ENCODE measurements at places on chromosomes 7 and 10.

DNA sequence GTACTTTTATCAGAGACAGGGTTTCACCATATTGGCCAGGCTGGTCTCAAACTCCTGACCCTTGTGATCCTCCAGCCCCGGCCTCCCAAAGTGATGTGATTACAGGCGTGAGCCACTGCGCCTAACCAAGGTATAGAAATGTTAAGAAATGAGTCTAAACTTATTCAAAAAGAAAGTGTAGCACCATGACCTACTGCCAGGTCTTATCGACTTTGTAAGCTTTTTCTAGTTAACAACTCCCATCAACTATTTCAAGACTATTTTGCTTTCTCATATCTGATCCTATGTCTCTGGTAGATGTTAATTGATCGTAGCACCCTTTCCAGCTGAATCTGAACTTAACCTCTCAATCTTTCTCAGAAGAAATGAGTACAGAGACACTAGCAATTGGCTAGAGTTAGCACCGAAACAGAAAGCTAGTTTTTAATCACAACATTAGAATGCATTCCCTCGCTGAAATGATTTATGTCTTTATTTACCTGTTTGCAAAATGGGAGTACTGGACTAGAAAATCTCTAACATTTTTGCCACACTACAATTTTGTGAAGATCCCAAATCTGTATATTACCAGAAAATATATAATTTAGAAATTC is 114.0 kb upstream of the HGF start:
- no peak for DNase-seq

DNA sequence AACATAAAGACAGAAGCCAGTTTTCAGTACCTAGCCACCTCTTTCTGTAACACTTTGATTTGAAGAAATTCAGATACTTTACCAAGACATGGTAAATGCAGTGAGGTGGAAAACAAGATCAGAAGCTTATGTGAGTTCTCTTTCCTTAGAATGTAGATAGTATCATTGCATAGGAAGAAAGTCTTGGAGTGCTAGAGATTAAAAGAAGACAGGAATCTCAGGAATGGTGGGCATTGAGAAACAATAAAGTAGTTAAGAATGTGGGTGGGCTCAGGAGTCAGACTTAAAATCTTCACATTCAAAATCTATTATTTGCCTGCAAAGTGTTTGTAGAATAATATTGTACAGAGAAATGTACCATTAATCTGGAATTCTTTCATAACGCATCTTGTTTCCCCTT is 58.9 kb downstream of the POLL start:
- no peak for DNase-seq

- no peak for DNase-seq
These were observed 960.3 kb upstream of the LRRN3 start for GRCh38 chr7:110130669-110131068.

DNA sequence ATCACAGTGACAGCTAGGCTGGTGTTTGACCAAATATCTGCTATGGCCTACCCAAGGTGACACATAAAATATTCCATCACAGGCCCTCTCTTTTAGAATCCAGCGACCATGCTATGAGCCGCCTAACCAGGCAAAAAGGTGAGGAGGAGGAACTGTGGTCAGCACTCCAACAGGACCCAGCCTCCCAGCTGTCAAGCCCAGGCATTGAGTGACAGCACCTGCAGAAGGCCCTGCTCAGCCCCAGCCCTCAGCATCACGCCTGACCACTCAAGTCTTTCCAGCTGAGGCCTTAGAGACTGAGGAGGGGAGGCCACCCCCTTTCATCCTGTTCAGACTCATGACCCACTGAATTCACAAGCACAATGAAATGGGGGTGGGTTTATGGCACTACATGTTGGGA is 43.0 kb downstream of the CXCL12 start:
- no peak for DNase-seq

DNA sequence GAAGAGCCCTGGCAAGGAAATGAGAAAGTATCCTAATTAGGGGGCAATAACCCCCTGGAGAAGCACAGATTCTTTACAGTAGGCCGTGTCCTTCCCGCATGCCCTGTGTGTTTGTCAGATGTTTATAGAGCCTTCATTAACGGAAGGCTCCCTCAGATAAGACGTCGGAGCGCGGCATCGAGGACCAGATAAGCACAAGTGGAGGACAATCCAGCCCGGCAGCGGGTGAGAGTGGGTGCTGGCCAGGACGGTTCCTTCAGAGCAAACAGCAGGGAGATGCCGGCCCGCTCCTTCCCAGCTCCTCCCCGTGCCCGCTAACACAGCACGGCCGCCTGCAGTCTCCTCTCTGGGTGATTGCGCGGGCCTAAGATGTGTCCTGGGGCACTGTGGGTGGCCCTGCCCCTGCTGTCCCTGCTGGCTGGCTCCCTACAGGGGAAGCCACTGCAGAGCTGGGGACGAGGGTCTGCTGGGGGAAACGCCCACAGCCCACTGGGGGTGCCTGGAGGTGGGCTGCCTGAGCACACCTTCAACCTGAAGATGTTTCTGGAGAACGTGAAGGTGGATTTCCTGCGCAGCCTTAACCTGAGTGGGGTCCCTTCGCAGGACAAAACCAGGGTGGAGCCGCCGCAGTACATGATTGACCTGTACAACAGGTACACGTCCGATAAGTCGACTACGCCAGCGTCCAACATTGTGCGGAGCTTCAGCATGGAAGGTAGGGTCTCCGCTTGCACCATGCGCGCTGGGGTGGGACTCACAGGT is at the start of gene GDF2:
Gene GDF2 (plus strand): TSS at position 155 of the 762 bp plus-strand sequence. CDS start 215 bp downstream, at position 370.
- DNase-seq = no peak

GRCh38 chr10:93417921-93418320 is 64.2 kb downstream of the MYOF start:
- DNase-seq = no peak

- DNase-seq = no peak
These were observed 71.1 kb downstream of the SAMD9 start for GRCh38 chr7:93046641-93047040.

DNA sequence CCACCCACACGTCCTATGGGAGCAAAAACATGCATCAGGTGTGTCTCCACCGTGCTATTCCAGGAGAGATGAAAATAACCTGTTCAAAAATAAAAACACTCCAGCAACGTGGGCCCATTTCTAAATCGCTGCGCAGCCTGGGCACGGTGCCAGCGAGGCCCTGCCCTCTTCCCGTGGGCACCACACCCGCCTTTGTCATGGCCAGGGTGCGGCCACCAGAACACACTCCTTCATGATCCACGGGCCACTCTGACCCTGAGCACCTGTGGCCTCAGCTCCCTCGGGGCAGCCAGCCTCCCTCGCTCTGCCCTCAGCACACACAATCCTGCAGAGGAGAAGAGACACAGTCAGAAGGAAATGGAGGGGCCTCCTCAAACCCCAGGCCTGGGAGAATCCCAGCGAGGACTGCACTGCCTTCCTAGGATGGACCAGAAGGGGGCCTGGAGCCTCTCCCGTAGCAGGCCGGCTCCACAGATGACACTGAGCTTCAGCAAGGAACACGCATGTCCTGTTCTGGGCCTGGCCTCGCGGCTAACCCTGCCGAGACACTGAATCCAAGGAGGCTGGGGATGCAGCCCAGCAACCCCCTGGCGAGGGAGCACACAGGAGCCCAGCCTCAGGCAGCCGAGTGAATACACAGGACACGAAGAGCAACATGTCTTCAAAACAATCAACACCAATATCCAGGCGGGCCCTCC is 169.0 kb downstream of the MAD1L1 start:
- peak; percentile 38 for DNase-seq

- no peak for DNase-seq
These were observed 31.6 kb downstream of the CTTNBP2 start for GRCh38 chr7:117841611-117842010.

- DNase-seq = peak; percentile 67
These were observed 135.9 kb downstream of the CUX1 start for GRCh38 chr7:101953248-101953819.

- no peak for DNase-seq
These were observed 9.2 kb downstream of the MKI67 start for GRCh38 chr10:128116851-128117615.

DNA sequence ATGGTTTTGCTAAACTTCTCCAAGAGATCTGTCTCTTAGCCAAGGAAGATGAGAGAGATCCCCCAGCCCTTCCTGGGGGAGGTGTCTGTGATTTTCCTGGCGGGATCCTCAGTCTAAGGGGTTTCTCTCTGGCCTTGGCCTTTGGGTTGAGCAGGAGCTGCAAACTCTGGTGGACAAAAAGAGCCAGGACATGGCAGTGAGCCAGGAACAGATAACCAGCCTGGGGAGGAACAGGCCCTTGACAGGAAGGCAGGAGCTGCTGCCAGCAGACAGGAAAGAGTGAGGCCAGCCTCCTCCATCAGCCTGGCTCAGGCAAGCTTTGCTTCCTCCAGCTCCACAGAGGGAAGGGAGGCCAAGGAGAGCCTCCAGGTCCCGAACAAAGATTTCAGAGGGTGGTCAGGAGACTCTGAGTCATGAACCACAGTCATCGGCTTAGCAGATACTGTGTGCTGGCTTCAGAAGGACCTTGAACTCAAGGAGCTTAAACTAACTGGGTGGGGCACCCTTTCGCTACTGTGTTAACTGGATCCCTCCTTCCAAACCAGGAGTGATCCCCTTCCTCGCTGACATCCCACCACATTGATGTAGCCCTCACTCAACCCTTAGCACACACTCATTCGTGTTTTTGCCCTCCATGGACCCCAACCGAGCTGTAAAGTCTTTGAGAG is 34.7 kb downstream of the DDIT4 start:
- peak; percentile 88 for DNase-seq

DNA sequence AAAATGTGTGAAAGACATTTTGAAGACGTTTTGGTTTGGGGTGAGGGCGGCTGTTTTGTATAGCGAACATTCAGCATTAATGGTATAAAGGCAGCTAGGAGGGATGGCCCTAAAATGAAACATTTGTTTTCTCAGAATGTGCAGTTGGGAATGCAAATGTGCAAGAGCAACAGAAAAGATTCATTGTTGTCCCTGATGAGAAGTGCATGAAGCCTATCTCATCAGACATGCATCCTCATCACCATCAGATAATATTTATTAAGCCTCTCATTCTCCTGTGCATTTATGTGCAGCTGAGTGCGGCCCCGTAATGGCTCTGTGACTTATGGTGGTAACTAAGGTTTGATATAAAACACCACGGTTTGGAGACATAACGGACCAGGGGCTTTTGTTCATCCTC is 199.5 kb downstream of the GFRA1 start:
- DNase-seq = no peak

GRCh38 chr10:76185471-76186301 is 754.3 kb downstream of the LRMDA start:
- DNase-seq = no peak

- DNase-seq = no peak
These were observed 73.2 kb downstream of the SEM1 start for GRCh38 chr7:96636342-96636860.

DNA sequence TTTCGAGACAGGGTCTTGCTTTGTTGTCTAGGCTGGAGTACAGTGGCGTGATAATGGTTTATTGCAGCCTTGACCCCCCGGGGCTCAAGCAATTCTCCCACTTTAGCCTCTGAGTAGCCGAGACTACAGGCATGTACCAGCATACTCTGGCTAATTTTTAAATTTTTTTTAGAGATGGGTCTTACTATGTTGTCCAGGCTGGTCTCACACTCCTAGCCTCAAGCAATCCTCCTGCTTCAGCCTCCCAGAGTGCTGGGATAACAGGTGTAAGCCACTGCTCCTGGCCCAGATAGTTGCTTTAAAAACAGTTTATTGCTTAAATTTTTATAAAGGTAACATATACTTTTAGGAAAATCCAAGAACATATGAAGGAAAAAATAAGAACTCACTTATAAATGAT is 26.3 kb downstream of the NEURL1 start:
- no peak for DNase-seq

- DNase-seq = peak; percentile 78
These were observed 73.2 kb downstream of the SFMBT2 start for GRCh38 chr10:7337431-7338171.

DNA sequence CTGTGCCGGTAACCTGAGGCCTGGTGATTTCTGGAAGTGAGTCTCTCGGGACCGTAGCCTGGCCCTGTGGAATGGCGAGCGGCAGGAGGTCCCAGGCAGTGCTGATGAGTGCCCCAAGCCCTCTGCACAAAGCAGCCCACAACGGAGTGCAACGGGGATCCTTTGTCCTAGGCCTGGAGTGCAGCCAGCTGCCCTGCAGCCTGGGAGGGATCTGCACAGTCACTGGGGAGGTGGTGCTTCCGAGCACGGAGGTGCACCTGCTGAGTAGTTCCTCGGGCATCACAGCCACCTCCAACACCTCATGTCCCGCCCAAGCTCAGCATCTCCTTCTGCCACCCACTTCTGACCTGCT is 162.8 kb upstream of the ZMIZ1 start:
- no peak for DNase-seq

DNA sequence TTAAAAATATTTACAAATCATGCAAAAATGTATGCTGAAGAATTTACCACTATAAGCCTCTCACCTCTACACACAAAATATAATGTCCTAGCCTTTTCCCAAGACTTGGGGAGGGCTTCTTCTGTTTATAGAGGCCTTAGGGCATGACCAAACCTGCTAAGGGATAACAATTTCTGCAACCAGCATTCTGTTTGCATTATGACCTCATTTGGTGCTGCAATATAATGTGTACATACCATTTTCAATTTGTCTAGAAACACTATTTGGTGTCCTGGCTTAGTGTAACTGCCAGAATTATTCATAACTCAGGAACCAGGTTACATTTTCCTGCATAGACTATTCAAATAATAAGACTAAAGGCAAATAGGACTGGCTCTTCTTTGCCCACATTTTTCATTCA is 446.6 kb upstream of the SORCS1 start:
- no peak for DNase-seq

DNA sequence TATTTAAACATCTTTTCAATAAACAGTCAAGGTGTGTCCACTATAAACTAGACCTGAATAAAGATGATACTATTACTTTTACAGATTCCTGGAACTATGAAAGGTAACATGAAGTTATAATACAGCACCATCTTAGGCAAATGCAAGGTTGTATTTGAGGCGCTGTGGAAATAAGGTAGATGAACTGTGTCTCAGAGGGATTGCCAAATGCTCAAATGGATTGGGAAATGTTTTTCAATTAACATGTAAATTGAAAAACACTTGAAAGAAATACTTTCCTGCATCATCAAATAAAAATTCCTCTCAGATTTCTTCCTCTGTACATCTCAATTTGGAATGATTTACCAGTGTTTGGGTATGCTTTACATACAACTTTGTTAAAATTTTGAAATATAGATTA is 139.4 kb downstream of the DKK1 start:
- no peak for DNase-seq

GRCh38 chr7:18693406-18693805 is 197.9 kb downstream of the HDAC9 start:
- peak; percentile 48 for DNase-seq

All from inflammatory macrophage (primary cell).